Kidney (tissue), 22 donors: ENCODE measurements at places on chromosomes 4 and X. TPM values are rescaled to one million over a fixed set of nuclear protein-coding genes. Genes with fewer than 3 reads are reported as not detected.
A peak's percentile ranks its signal among the peaks of the same experiment; 100 is the strongest.

DNA sequence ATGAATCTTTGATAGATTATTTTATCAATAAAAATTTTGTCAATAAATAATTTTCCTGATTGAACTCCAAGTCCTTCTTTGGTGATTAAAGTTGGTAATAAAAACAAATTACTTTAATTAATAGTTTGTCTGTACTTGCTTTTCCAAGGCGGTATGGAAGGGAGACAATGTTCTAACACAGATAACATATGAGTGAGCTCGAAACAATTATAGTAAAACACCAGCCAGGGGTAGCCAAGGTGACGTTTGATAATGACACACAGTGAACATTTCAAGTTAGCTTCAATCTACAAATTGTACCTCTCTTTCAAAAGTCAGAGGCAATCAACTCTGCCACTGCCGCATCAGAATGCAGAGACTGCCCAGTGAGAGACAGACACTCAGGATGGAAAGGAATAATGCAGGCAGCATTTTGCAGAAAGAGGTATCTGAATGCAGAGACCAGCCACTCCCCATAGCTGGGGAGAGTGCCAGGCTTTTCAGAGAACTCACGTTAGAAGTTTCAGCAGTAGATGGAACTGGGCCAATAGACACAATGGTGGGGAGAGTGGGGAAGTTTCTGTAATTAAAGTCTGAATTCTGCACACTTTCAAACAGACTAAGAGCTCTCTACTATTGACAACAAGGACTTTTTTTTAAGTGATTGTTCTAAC is 18.1 kb upstream of the ATOH1 start:
- H3K27ac ChIP-seq: no peak overlapping the region
- no peaks in the 10 kb centered on the region for H3K4me1 ChIP-seq
- no peaks in the 10 kb centered on the region for H3K36me3 ChIP-seq

- H3K27ac ChIP-seq: no peak overlapping the region
- DNase-seq: no peak
- H3K4me1 ChIP-seq: no peaks in the 10 kb centered on the region
- H3K4me3 ChIP-seq: no peak overlapping the region
- no peaks in the 10 kb centered on the region for H3K27me3 ChIP-seq
Measured at GRCh38 chr4:85565761-85566480, 91.0 kb downstream of the ARHGAP24 start.

DNA sequence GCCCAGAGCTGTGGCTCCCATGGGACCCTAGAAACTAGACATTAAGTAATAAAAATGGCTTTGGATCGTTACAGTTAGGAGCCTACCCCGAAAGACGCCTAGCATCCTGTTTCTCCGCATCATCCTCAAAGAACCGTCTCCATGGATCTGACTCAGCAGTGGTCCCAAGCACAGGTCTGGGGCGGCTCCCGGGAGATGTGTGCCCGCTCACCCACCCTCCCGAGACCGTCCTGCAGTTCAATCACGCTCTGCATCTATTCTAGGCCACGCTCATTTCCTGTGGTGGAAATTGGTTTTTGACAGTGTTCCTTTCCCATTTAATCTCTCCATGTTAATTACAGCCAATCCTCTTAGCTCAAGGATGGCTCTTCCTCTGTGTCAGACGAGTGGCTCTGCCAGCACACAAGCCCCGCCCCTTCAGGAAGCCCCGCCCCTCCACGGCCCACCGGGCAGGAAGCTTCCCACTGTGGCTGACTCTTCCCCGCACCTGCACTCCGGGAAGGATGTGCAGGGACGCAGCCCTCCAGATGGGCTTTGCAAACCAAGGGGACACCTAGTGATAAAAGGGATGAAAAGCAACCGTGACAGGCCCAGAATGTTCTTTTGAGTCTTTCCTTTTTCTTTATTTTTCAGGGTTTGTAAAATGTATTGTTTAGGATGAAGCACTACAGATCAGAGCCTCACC is 34.5 kb upstream of the HELT start:
- peaks cover 11% of the 10 kb centered on the region for H3K4me1 ChIP-seq
- H3K4me3 ChIP-seq: no peak overlapping the region
- peak; percentile 84 for DNase-seq
- H3K27ac ChIP-seq: peak overlapping the region; percentile 28
- no peaks in the 10 kb centered on the region for H3K36me3 ChIP-seq
- no peaks in the 10 kb centered on the region for H3K27me3 ChIP-seq

DNA sequence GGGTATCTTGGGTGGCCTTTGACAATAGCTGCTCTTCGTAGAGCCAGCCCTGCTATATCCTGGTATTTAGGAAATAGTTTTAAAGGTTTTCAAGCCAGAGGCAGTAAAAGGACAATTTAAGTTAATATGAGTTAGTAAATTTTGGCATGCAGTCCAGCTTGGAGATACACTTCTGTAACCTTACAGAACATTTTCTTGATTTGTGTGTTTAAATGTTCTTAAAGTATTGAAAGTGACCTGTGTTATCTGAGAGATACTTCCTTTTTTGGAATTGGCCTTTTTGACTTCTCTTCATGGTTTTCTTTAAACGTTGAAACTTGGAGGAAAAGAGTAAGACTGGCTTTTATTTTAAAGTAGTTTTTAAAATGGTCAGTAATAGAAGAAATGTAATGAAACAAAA is 25.5 kb downstream of the PDLIM5 start:
- H3K36me3 ChIP-seq: no peaks in the 10 kb centered on the region
- peaks cover 6% of the 10 kb centered on the region for H3K4me1 ChIP-seq
- no peaks in the 10 kb centered on the region for H3K27me3 ChIP-seq
- no peak overlapping the region for H3K27ac ChIP-seq
- DNase-seq: no peak

The NUDT10 gene
- polyA plus RNA-seq: 7.0 TPM

The SOX3 gene
- polyA plus RNA-seq: not detected

GRCh38 chr4:39441593-39441992 is 17.1 kb downstream of the RPL9 start:
- H3K27ac ChIP-seq: no peak overlapping the region
- H3K4me1 ChIP-seq: no peaks in the 10 kb centered on the region
- no peak for DNase-seq

DNA sequence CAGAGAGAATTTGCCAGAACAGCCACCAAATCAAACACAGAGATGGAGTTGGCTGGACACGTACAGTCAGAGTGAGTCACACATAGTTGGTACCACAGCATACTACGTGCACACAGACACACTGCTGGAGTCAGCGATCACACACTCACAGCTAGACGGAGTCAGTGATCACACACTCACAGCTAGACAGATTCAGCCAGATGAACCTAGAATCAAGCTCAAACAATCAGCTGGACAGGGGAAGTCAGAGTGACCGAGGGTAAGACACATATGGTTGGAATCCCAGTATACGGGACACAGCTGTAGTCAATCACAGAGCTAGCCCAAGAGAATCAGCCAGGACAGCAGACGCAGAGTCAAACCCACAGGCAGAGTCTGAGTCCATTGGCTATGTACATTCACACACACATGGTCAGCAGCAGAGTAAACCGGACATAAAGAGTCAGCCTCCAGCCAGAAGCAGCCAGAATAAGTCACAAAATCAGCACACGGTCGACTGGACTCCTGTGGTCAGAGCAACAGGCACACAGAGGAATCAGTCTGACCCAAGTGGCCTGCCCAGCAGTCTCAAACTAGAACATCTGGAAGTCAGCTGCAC is 4.6 kb downstream of the SLC38A5 start:
- no peaks in the 10 kb centered on the region for H3K27me3 ChIP-seq
- H3K27ac ChIP-seq: no peak overlapping the region
- no peaks in the 10 kb centered on the region for H3K4me1 ChIP-seq
- no peaks in the 10 kb centered on the region for H3K36me3 ChIP-seq
- peak; percentile 26 for DNase-seq

The LRIT3 gene
- 0.62 TPM for polyA plus RNA-seq

The CFI gene
- polyA plus RNA-seq: 191 TPM

The AFM gene
- polyA plus RNA-seq: 30.8 TPM

GRCh38 chr4:1248245-1249147 is at the start of gene CTBP1:
CTBP1 (minus strand) TSS chr4:1249130; CDS start chr4:1241331, 7,799 bp downstream.
- H3K27me3 ChIP-seq: no peaks in the 10 kb centered on the region
- H3K4me1 ChIP-seq: peaks cover 51% of the 10 kb centered on the region
- no peaks in the 10 kb centered on the region for H3K36me3 ChIP-seq
- peak within 1 kb of the TSS; percentile 96 for H3K27ac ChIP-seq
- peak within 1 kb of the TSS; percentile 74 for H3K4me3 ChIP-seq

The BEX1 gene
- polyA plus RNA-seq: 32.8 TPM

The GAGE12F gene
- polyA plus RNA-seq: not detected

DNA sequence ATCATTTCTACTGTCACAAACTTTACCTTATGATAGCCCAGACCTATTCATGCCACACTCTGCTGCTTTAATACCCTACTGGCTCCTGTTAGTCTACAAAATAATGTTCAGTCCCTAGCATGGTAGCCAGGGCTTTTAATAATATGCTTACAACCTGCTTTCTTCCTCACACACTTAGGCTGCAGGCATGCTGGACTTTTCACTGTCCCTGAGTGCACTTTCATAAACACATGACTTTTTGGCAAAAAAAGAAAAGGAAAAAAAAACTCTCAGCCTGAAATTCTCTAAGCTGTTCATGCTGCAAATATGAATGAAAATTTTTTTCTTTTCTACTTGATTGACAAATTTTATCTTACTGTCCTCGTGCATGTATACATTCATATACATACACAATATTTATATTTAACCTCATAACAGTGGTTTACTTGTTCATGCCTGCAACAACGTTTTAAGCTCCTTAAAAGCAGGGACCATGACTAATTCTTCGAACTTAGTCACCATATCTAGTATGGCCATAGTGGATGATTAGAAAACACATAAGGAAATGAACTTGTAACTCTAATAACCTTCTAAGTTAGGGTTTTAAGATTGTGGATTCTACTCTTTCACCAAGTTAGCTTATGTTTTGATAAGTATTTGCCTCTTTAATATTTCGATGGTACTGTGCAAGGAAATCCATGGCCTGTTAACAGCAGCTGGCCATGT is 229.5 kb downstream of the SPCS3 start:
- no peak overlapping the region for H3K4me3 ChIP-seq
- H3K4me1 ChIP-seq: no peaks in the 10 kb centered on the region
- H3K27ac ChIP-seq: no peak overlapping the region
- DNase-seq: no peak

- H3K4me3 ChIP-seq: no peak overlapping the region
- DNase-seq: no peak
- H3K36me3 ChIP-seq: no peaks in the 10 kb centered on the region
- H3K27me3 ChIP-seq: no peaks in the 10 kb centered on the region
Measured at GRCh38 chrX:137926090-137926489, 360.2 kb downstream of the ZIC3 start.

The S100G gene
- not detected for polyA plus RNA-seq

DNA sequence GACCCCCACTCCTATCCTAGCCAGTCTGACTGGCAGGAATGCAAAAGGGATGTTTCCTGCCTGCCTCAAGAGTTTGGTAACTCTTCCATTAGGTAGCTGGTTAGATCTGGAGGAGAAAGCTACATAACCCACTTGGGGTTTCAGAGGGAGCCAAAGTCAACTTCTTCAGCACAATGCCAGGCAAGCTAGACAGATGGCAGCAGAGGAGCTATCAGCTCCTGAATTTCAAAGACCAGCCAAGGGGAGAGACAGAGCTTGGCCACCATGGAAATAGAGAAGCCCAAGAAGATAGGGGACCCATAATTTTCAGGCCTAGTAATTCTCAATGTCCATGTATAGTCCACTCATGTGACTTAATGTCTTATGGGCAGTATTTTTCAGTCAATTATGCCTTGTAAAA is 56.4 kb downstream of the PGRMC1 start:
- H3K4me3 ChIP-seq: no peak overlapping the region
- DNase-seq: no peak
- no peaks in the 10 kb centered on the region for H3K4me1 ChIP-seq
- no peak overlapping the region for H3K27ac ChIP-seq

DNA sequence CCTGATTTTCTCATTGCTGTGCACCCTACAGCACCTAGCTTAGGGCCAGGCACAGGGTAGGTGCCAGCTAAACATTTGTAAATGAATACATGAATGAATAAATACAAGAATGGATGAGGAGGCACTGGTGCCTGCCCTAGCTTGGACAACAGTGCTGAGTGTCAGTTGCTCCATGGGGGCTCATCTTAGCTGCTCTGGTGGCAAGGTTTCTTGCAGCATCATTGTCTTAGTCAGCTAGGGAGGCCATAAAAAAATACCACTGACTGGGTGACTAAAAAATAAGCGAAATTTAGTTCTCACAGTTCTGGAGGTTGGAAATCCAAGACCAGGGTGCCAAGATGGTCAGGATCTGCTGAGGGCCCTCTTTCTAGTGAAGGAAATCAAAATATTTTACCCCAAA is 31.2 kb downstream of the TMEM31 start:
- H3K27me3 ChIP-seq: no peaks in the 10 kb centered on the region
- H3K4me3 ChIP-seq: no peak overlapping the region
- H3K36me3 ChIP-seq: no peaks in the 10 kb centered on the region
- H3K27ac ChIP-seq: no peak overlapping the region
- DNase-seq: no peak

DNA sequence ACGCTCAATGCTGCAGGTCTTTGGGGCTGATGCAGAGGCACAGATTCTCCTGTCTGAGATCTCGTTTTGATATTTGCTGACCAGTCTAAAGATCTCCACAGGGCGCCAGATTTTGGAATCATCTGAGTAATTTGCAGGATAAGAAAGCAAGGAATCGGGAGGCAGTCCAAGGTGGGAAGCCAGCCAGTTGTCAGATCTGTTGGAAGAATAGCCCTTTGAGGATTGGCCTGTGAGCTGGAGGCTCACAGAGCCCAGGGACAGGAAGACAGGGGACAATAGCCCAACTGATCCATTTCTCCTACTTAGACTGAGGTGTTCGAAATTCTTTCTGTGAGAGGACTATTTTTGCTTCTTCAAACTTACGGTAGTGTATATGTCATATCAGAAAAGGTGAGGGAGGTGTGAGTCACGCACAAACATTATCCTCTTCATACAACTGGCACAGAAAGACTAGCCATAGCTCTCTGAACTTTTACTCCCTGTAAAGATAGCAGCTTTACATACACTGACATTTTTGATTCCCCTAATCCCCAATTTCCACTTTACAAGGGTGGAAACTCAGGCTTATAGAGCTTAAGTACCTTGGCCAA is 8.8 kb downstream of the DIPK2B start:
- peaks cover 12% of the 10 kb centered on the region for H3K27me3 ChIP-seq
- no peak for DNase-seq
- H3K4me3 ChIP-seq: no peak overlapping the region
- H3K4me1 ChIP-seq: no peaks in the 10 kb centered on the region
- H3K27ac ChIP-seq: no peak overlapping the region

DNA sequence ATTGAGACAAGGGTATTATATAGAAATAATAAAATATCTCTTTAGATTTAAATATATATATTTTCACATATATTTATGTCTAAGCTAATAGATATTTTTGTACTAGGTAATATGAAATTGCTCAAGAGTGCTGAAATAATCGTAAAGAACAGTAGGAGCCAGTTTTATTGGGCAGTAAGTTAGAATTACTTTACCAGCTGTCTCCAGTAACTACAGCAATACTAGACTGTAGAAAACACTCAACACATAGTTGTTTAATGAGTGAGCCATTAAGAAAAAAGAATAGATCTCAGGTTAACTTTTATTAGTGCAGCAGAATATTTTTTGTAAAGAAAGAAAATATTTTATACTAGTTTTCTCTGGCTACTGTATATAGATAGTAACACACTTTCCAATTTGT is 715.2 kb downstream of the TRIML1 start:
- DNase-seq: no peak
- H3K36me3 ChIP-seq: no peaks in the 10 kb centered on the region
- no peak overlapping the region for H3K4me3 ChIP-seq
- no peaks in the 10 kb centered on the region for H3K4me1 ChIP-seq
- H3K27ac ChIP-seq: no peak overlapping the region
- no peaks in the 10 kb centered on the region for H3K27me3 ChIP-seq

- H3K4me3 ChIP-seq: no peak overlapping the region
- H3K4me1 ChIP-seq: no peaks in the 10 kb centered on the region
- no peaks in the 10 kb centered on the region for H3K36me3 ChIP-seq
- no peaks in the 10 kb centered on the region for H3K27me3 ChIP-seq
- H3K27ac ChIP-seq: no peak overlapping the region
Measured at GRCh38 chr4:44623676-44624075, 27.7 kb downstream of the YIPF7 start.
